ENCODE measurements at places on chromosomes 7 and 10.
A peak's percentile ranks its signal among the peaks of the same experiment; 100 is the strongest.

GRCh38 chr10:119268871-119269506 is 61.6 kb downstream of the GRK5 start:
- DNase-seq, result peak; percentile 5

- no peak for DNase-seq
These were observed 67.2 kb upstream of the FAM133B start for GRCh38 chr7:92657391-92657790.

- no peak for DNase-seq
These were observed 64.1 kb downstream of the PHTF2 start for GRCh38 chr7:77862691-77863090.

GRCh38 chr7:11786186-11786585 is 45.8 kb downstream of the THSD7A start:
- no peak for DNase-seq

- DNase-seq, result no peak
These were observed 33.9 kb downstream of the MALSU1 start for GRCh38 chr7:23332910-23333612.

GRCh38 chr10:23779301-23779700 is 340.4 kb downstream of the OTUD1 start:
- DNase-seq, result peak; percentile 2

GRCh38 chr7:30423788-30424505 is 54.6 kb downstream of the NOD1 start:
- no peak for DNase-seq

DNA sequence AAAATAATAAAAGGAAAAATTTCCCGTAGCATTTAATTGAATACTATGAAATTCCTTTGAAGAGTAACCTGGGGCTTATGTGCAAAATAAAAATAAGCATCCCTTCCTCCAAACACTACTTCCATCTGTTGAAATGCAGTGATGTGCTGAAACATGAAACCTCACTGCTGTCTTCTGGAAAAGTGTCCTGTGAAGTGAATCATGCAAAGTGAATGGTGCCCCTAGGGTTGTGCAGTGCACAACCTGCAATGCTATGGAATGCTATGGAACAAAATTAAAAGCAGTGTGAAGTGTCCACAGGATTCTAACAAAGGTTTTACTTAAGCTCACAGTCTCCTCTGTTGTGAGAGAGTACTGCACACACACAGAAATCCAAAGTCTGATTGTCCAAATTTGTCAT is 480.9 kb downstream of the ETV1 start:
- no peak for DNase-seq

Data from suppressor macrophage treated with lipopolysaccharide for 4 hours (primary cell).